Fibroblast of skin of back (primary cell): ENCODE measurements at places on chromosomes 2 and 18.

DNA sequence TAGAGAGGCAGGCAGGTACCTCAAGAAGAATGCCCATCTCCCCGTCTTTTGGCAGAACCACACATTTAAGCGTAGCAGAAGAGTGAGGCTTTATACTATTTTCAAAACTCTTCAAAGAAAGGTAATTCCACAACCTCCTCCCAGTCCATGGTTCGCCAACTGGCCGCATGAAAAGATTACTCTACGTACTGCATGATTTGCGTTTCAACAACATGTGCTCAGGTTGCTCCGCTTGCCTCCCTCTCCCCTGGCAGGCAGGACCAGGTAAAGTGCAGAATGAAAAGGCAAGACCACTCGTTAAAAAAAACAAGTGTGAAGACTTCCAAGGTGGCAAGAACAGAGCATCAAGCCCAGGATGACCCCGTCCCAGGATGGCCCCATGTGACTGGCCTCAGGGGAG is 143.7 kb downstream of the SP3 start:
- DNase-seq: no peak

DNA sequence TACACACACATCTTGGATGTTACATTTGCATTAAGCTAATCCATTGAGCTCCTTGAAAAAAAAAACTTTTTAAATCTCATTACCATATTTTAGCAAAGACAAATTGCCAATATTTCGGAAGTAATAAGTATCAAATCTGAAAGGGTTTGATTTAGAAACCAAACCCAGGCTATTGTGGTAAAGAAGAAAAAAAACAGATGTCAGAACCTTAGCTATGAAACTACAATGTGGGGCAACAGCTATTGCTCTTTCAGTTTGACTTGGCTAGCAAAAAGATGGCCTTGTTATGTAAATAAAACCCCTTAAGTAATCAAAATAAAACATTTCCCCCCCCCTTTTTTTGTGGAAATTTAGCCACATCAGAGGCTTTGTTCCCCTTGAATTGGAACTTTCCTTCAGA is 41.2 kb upstream of the REG3A start:
- no peak for DNase-seq

- no peak for DNase-seq
Observed at GRCh38 chr18:77248873-77249568, 627 bp upstream of the GALR1 start.

GRCh38 chr2:196459539-196459938 is 180.0 kb upstream of the CCDC150 start:
- DNase-seq: peak; percentile 56

DNA sequence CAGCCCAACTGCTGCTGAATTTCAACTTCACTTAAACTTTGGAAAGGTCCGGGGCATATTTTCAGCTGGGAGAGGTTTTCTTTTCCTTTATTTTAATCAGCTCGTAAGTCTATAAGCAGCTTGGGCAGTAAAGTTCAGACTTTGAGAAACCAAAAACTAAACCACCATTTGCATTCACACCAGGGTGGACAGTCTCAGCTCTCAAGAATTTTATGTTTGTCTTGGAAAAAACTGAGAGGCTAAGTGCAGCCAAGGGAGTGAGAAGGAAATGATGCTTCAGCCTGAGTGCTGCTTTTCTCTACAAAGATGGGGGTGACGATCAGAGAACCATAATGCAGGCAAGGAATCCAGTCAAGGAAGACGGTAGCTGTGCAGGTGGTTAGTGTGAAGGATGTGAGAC is 30.2 kb downstream of the MCFD2 start:
- DNase-seq: peak; percentile 85

- no peak for DNase-seq
Observed at GRCh38 chr2:12844511-12844910, 127.8 kb downstream of the TRIB2 start.

- DNase-seq: peak; percentile 91
Observed at GRCh38 chr18:69490813-69491212, 90.1 kb downstream of the DOK6 start.

- peak; percentile 64 for DNase-seq
Observed at GRCh38 chr2:172996387-172996961, 79.2 kb upstream of the MAP3K20 start.

DNA sequence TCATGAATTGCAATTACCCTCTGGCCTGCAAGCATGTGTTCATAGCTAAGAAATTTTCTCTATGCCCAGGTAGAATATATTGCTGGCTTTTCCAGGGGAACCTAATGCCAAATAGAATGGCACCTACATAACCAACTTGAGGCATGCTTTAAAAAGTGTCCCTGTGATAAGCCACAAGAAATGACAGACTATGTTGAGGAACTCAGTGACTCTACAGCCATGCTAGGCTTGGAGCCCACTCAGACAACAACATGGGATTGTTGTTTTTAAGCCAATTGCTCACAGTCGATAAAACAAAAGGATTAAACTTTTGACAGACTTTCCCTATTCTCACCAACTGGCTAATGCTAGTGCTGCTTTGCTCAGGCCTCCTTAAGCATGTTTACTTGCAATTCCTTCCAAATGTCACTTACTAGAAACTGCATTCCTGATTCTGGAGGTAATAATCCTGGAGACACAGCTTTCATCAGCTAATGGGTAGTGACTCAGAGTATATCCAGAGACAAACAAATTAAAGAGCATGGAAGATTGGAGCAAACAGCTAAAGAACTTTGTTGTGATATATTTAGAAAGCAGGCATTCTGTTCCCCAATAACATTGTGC is 249.0 kb downstream of the SLC8A1 start:
- peak; percentile 63 for DNase-seq

- DNase-seq: peak; percentile 48
Observed at GRCh38 chr18:48868468-48869466, 82.0 kb downstream of the SMAD7 start.

- no peak for DNase-seq
Observed at GRCh38 chr18:65544701-65545100, 206.1 kb upstream of the CDH7 start.

DNA sequence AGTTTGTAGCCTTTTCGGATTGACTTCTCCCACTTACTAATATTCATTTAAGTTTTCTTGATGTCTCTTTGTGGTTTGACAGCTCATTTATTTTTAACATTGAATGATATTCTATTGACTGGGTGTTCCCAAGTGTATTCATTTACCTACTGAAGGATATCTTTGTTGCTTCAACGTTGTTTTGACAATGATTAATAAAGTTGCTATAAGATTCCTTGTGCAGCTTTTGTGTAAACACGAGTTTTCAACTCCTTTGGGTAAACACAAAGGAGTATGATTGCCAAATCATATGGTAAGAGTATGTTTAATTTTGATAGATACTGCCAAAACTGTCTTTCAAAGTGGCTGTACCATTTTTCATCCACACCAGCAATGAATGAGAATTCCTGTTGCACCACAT is 1200.9 kb downstream of the DSC3 start:
- DNase-seq: no peak

GRCh38 chr18:73258375-73259087 is 390.7 kb upstream of the NETO1 start:
- DNase-seq: no peak

DNA sequence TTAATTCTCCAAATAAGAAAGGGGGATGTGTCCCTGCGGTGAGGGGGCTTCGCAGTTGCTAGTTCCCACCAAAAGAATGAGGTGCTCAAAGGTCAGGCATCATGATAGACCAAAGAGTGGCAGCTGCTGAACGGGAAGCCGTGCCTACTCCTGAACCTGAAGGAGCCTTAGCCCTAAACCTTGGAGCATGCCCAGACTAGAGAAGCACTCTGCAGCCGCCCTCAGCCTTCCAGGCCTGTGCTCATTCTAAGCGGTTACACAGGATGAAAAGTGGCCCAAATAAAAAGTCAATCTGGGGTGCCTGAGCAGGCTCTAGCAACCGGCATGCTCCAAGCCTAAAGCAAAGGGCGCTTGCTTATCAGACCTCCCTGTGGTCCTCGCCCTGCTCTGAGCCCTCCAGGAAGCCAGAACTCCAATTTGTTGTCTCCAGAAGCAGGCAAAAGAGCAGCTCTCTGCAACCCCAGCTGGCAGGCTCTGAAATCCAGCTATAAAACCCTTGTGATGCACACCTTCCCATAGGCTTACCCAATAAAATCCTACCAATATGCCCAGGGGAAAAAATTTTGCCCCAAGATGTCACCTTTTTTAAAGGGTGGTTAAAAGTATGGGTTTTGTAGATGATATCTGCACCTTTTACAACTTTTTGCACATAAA is 17.5 kb downstream of the UXS1 start:
- DNase-seq: no peak

GRCh38 chr2:12861344-12861930 is 144.7 kb downstream of the TRIB2 start:
- peak; percentile 67 for DNase-seq

- no peak for DNase-seq
Observed at GRCh38 chr2:161170958-161171932, 11.0 kb downstream of the TANK start.

DNA sequence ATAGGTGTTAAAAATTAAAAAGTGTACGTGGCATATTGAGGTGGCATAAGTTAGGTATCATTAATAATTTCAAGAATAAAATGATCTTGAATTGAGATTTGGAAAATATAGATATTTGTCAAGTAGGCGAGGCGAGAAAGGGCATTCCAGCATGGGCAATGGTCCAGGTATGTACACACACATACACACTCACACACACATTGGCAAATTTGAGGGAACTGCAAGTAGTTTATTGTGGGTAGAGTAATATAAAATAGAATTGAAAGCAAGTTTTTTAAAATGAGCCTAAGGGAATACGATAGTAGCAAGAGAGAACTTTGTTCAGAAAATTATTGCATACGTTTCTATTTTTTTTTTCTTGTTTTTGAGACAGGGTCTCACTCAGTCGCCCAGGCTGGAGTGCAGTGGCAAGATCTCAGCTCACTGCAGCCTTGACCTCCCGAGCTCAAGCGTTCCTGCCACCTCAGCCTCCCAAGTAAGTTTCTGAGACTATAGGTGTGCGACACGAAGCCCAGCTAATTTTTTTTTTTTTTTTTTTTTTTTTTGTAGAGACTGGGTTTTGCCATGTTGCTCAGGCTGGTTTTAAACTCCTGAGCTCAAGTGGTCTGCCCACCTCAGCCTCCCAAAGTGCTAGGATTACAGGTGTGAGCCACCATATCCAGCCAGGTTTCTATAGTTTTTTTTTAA is 96.7 kb upstream of the SLC39A10 start:
- no peak for DNase-seq

DNA sequence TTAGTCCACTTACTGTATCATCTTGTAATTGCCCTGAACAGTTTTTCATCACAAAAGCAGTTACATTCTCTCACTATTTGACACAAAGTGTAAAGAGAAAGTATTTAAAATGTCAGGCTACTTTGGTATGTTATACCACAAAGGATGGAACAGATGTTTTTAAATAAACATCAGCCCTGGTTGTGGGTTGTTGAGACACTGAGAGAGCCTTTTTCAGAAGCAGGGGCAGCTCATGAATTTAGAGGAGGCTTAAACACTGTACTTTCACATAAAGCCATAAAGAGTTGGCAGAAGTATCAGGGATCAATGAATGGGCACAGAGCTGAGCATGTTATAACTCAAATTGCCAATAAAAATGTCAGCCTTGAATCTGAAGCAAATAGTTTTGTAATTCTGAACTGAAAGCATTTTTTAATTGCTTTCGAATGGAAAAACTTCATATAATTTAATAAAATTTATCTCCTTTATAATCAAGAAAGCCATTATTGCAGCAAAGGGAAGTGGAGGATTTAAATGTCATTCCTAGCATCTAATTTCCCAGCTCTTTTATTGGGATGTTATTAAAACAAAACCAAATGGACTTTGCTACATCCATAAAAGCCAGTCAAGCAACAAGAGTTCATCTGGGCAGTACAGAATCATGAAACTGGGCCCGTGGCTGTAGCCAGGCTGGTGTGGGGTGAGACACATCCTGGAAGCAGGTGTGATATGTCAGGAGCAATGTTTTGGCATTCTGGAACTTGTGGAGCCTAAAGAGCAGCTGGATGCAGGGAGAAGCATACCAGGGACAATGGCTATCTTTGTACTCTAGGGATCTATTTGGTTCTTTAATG is 95.1 kb upstream of the NT5C1B start:
- DNase-seq: peak; percentile 13

- no peak for DNase-seq
Observed at GRCh38 chr2:41992056-41992642, 55.7 kb upstream of the PKDCC start.
